ENCODE measurements at places on chromosomes 4 and X.

GRCh38 chrX:31652650-31653049, 580.8 kb upstream of the FTHL17 start:
- no peak overlapping the region for H3K4me3 ChIP-seq
- no peaks in the 10 kb centered on the region for H3K4me1 ChIP-seq
- no peaks in the 10 kb centered on the region for H3K36me3 ChIP-seq
- DNase-seq, result no peak
- H3K27me3 ChIP-seq, result peaks cover 16% of the 10 kb centered on the region
- H3K27ac ChIP-seq, result no peak overlapping the region

- no peaks in the 10 kb centered on the region for H3K4me1 ChIP-seq
- H3K27ac ChIP-seq, result no peak overlapping the region
- no peaks in the 10 kb centered on the region for H3K27me3 ChIP-seq
- no peak overlapping the region for H3K4me3 ChIP-seq
Measured at GRCh38 chr4:25677157-25677556, 21.5 kb downstream of the SLC34A2 start.

GRCh38 chrX:153970357-153971123, 1.1 kb downstream of the HCFC1 start:
- no peaks in the 10 kb centered on the region for H3K27me3 ChIP-seq
- H3K27ac ChIP-seq, result peak overlapping the region; percentile 100
- peak overlapping the region; percentile 100 for H3K4me3 ChIP-seq
- DNase-seq, result no peak
- H3K36me3 ChIP-seq, result peaks cover 59% of the 10 kb centered on the region

DNA sequence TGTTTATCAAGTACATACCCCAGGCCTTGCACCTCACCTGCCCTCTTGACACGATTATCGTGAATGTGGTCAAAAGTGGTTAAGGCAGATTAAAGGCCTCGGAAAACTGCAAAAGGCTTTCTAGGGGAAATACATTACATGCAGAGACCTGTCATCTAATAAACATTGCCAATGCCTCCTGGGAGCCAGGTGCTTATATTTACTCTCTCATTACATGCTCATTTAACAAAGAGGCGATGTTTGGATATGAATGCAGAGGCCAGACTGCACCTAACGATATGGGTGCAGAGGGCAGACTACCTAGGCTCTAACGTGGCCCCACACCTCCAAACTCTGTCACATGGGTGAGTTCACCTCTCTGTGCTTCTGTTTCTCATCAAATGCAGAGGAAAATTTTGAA, 14.5 kb downstream of the CRMP1 start:
- no peak for DNase-seq
- peaks cover 24% of the 10 kb centered on the region for H3K27me3 ChIP-seq
- H3K4me1 ChIP-seq, result no peaks in the 10 kb centered on the region
- H3K27ac ChIP-seq, result no peak overlapping the region

DNA sequence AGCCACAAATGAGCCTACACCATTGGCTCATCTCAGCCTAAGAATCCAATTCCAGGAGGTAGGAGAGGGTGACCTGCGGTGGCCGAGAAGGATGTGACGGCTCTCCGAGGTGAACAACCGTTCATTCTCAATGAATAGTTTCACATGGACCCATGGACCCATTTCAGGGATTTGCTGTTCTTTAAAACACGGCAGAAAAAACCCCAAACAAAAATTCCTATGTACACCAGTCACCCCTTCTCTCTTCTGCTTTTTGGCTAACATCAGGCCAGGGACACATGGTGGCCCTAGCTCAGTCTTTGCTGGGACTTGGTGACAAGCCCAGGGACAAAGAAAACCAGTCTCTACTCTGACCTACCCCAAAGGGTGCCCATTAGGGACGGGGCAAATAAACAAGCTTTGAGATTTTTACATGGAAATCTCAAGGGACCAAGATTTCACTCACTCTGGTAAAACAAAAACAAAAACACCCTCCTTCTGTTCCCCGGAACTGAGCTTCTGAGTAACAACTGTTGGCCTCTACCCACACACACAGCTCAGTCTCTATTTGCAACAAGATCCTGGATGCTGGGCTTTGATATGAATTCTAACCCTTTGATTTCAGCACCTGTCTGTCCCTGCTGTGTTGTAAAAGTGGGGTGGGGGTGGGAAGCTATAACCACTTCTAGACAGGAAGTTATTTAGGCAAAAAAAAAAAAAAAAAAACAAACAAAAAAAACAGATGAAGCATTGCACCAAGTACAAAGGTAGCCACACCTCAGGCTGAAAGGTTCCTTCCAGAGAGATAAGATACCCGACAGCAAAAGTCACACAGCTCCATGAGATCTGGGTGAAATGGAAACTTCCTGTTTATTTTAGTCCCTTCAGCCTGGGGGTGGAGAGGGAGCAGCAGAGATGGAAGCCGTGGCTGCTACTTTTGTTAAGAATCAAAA, 49.0 kb downstream of the DDX3X start:
- no peak for DNase-seq
- peaks cover 25% of the 10 kb centered on the region for H3K4me1 ChIP-seq
- H3K27me3 ChIP-seq, result no peaks in the 10 kb centered on the region

GRCh38 chrX:140766024-140766611, 56.6 kb downstream of the LINC00632 start:
- H3K27ac ChIP-seq, result no peak overlapping the region
- H3K27me3 ChIP-seq, result peaks cover 49% of the 10 kb centered on the region
- peak; percentile 52 for DNase-seq
- peak overlapping the region; percentile 2 for H3K4me3 ChIP-seq
- H3K4me1 ChIP-seq, result peaks cover 12% of the 10 kb centered on the region
- H3K36me3 ChIP-seq, result no peaks in the 10 kb centered on the region

DNA sequence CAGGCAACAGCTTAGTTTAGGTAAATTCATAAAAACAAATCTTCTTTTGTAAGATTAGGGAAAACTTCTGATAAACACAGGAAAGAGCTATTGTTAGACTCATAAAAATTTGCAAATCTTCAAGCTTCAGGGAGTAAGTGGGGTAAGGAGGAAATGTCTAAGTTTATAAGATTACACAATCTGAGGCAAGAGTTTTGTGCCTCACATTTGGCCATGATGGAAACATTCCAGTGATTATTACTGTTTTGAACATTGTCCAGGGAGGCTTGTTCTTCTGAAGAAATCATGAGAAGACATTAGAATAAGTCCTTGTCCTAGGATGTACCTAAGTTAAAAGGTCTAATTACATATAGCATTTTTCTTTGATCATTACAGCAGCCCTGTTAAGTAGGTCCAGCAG, 72.8 kb downstream of the MAOB start:
- peaks cover 46% of the 10 kb centered on the region for H3K27me3 ChIP-seq
- no peak overlapping the region for H3K27ac ChIP-seq
- DNase-seq, result no peak
- no peaks in the 10 kb centered on the region for H3K36me3 ChIP-seq
- H3K4me3 ChIP-seq, result no peak overlapping the region
- H3K4me1 ChIP-seq, result peaks cover 12% of the 10 kb centered on the region

DNA sequence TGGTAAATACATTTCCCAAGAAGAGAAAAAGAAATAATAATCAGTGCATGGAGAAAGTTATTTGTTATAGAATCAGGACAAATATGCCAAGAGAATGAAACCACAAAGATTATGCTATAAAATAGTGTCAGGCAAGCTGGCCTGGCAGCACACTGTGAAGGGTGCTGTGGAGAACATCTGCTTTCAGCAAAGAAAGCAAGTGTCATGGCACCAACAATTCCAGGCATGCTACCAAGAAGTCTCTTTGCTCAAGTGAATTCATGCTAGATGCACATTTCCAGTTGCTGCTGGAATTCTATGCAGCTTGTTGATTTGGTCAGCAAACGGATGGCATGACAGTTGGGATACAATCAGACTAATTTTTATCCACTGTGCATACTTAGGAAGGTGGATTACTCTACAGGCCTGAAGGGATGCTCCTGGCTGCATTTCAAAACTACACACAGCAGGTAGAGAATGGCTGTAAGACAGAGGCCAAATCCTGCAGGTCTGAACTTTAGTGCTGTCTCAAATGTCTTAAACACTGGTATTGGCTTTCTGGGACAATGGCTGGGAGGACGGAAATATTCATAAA, 154.6 kb upstream of the FAT1 start:
- DNase-seq, result no peak
- H3K27me3 ChIP-seq, result no peaks in the 10 kb centered on the region
- no peak overlapping the region for H3K27ac ChIP-seq
- no peak overlapping the region for H3K4me3 ChIP-seq
- H3K4me1 ChIP-seq, result no peaks in the 10 kb centered on the region

DNA sequence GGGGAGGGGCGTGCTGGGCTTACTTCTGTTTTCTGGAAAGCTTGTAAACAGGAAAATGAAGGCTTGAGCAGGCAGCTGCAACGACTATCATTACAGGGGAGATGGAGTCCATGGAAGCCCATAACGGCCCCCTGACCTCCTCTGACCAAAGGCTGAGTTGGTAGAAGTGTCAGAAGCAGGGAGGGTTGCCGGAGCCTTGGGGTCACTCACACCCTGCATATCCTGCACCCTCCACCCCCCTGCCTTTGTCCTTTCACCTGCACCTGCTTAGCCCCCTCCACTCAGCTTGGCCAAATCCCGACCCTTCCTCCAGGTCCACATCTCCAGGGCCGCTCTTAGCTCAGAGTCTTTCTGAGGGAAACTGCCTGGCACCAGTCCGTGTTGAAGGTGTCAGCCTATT, 12.5 kb upstream of the MSX1 start:
- H3K4me3 ChIP-seq, result no peak overlapping the region
- no peaks in the 10 kb centered on the region for H3K36me3 ChIP-seq

- peaks cover under 1% of the 10 kb centered on the region for H3K27me3 ChIP-seq
- H3K4me1 ChIP-seq, result no peaks in the 10 kb centered on the region
- H3K4me3 ChIP-seq, result no peak overlapping the region
- no peaks in the 10 kb centered on the region for H3K36me3 ChIP-seq
- no peak for DNase-seq
- no peak overlapping the region for H3K27ac ChIP-seq
Measured at GRCh38 chrX:31374786-31375185, 302.9 kb upstream of the FTHL17 start.

DNA sequence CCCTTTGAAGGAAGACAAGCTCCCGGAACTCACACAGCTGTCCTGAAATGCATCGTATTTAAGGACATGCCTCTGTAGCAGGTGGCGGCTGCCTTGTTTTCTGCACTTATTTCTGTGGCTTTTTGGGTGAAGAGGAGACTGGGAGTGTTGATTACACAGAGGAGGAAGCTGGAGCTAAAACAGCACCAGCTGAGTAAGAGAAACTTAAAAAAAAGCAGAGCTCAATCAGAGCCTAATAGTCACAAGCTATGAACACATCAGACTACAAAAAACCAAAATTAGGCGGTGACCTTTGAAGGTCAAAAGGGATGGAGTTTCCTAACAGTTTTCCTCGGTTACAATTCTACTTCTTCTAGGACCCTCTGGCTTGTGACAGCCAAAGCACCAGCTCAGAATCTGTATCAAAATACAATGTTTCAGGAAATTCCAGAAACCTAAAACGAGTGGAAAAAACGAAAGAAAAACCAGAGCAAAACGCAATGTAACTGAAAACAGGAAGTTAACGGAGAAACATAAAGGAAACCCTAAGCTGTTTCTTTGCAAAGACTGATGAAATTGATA, 13.5 kb downstream of the PRKX start:
- peak overlapping the region; percentile 95 for H3K27ac ChIP-seq
- peak overlapping the region; percentile 81 for H3K4me3 ChIP-seq
- H3K27me3 ChIP-seq, result no peaks in the 10 kb centered on the region
- DNase-seq, result no peak
- peaks cover 79% of the 10 kb centered on the region for H3K4me1 ChIP-seq

DNA sequence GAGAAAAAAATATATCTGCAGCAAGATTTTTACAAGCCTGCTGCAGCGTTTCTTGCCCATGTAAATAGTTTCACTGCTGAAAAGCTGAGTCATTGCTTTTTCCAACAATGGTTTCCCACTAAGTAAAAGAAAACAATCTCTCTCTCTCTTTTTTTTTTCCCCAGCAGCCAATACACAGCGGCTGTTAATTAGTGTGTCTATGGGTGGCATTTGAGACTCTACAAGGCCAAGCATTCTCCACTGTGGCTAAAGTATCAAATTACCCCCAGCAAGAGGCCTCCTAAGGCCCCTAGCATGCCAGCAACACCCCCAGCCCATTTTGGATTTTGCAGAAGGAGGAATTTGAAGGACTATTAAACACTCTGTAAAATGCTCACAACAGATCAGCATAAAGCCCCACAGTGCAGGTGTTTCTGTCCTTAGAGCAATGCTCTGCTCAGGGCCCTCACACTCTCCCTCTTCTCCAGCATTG, 837.4 kb downstream of the TRIML1 start:
- no peak overlapping the region for H3K27ac ChIP-seq
- H3K4me3 ChIP-seq, result no peak overlapping the region
- no peaks in the 10 kb centered on the region for H3K4me1 ChIP-seq
- DNase-seq, result no peak
- no peaks in the 10 kb centered on the region for H3K36me3 ChIP-seq

- peaks cover 73% of the 10 kb centered on the region for H3K27me3 ChIP-seq
- H3K36me3 ChIP-seq, result no peaks in the 10 kb centered on the region
- peaks cover 1% of the 10 kb centered on the region for H3K4me1 ChIP-seq
- H3K4me3 ChIP-seq, result no peak overlapping the region
- no peak for DNase-seq
- H3K27ac ChIP-seq, result no peak overlapping the region
Measured at GRCh38 chrX:24282381-24283126, 31.3 kb downstream of the SUPT20HL2 start.

- DNase-seq, result peak; percentile 36
- H3K4me3 ChIP-seq, result no peak overlapping the region
- no peaks in the 10 kb centered on the region for H3K36me3 ChIP-seq
- peaks cover 19% of the 10 kb centered on the region for H3K27me3 ChIP-seq
Measured at GRCh38 chrX:68895341-68895755, 66.5 kb downstream of the EFNB1 start.

DNA sequence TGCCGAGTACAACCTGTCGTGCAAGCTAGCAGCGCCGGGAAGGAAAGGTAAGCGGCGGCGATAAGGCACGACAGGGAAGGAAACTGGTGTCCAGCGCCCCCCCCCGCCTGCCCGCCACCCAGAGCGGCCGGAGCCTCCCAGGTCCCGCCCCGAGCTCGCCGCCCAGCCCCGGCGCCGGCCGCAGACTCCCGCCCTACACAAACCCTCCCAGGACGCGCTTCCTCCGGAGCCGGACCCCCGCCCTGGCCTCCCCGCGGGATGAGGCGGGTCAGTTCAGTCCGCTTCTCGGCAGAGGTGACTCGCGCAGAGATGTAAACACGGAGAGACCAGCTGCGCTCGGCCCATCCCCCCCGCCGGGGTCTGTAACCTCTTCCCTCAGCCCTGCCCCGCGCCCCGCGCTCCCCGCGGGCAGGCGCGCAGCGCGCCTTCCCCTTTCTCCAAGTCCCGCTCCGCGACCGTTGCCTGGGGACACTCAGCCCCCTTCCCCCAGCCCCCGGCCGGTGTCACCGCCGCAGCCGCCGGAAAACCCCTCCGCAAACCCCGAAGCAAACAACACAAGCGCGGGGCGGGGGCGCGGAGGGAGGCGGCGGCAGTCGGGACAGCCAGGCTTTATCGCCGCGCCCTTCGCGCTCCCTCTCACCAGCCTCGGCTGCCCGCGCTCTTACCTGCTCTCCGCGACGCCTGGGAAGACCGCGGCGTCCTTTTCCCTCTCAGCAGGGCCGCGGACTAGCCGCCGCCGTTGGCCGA, 543 bp downstream of the ELF2 start:
- no peaks in the 10 kb centered on the region for H3K36me3 ChIP-seq
- DNase-seq, result peak; percentile 78
- peaks cover 32% of the 10 kb centered on the region for H3K4me1 ChIP-seq
- H3K27me3 ChIP-seq, result peaks cover 13% of the 10 kb centered on the region
- peak overlapping the region; percentile 79 for H3K27ac ChIP-seq

- H3K36me3 ChIP-seq, result no peaks in the 10 kb centered on the region
- no peak for DNase-seq
- H3K4me1 ChIP-seq, result peaks cover 54% of the 10 kb centered on the region
- H3K27ac ChIP-seq, result peak overlapping the region; percentile 62
- no peaks in the 10 kb centered on the region for H3K27me3 ChIP-seq
Measured at GRCh38 chr4:152556283-152556682, 20.4 kb upstream of the FBXW7 start.
